RCC 7860 (cell line): ENCODE measurements at places on chromosomes 13 and 19.
A peak's percentile ranks its signal among the peaks of the same experiment; 100 is the strongest.

DNA sequence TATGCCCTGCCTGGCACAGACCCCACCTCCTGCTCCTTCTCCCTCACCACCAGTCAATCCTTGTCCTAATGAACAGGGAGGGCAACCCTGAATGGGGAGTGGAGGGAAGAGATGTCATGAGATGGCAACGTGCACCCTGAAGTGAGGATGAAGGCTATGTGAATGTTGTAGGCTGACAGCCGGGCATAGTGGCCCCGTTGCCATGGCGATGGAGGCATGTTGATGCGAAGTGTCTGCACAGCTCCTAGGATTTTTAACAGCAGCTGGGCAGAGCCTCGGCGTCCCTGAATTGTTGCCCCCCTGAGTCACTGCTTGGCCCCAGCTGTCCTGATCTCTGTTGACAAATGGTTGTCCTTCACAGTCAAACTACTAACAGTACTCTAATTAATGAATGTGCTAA, 4.8 kb upstream of the ALOX5AP start:
- DNase-seq = no peak

GRCh38 chr19:38219221-38219620, 4.8 kb downstream of the DPF1 start:
- DNase-seq = no peak

- DNase-seq = peak; percentile 77
These were observed 11.3 kb downstream of the GTPBP3 start for GRCh38 chr19:17348700-17349099.

DNA sequence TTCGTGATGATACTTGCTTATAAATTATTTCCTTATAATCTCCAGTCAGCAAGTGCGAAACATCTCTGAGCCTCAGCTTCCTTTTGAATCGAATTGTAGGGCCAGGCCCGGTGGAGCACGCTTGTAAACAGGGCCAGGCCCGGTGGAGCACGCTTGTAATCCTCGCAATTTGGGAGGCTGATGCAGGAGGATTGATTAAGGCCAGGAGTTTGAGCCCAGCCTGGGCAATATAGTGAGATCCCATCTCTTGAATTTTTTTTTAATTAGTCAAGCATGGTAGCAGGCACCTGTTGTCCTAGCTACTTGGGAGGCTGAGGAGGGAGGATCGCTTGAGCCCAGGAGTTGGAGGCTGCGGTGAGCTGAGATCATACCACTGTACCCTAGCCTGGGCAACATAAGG, 116.2 kb upstream of the MCF2L start:
- no peak for DNase-seq

DNA sequence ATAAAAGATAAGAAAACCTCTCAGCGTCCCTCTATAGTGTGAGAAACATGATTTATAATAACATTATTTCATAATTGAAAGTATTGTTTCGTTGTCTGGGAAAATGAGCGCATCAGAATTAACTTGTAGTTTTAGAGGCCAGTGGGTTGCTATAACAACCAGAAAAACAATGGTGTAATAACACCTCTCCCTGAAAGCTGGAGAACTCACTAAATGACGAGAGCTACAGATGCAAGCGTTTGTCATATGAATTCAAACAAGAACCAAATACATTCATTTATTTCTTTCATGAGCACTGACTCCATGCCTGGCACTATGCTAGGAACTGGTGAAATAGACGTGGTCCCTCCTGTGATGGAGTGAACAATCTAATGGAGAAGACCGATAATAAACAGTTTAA, 16.3 kb downstream of the KBTBD7 start:
- no peak for DNase-seq

GRCh38 chr19:7705387-7706187, 3.7 kb upstream of the FCER2 start:
- no peak for DNase-seq

- no peak for DNase-seq
These were observed 13.5 kb downstream of the DPF1 start for GRCh38 chr19:38210458-38210987.

DNA sequence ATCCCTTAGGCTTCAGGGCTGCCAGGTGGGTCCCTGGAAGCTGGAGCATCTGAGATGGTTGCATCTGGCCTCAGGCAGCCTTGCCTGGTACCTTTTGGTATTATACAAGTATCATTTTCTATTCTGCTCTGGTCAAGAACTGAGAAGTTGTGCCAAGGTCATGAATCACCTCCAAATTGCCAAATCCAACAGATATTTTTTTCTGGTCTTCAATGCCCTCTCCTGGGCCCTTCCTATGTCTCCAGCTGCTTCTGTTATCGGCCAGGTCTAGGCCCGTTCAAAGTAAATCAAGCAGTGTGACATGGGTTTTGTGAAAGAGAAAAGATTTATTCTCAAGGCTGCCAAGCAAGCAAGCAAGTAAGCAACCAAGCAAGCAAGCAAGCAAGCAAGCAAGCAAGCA, 271.1 kb upstream of the MAB21L1 start:
- DNase-seq = no peak

DNA sequence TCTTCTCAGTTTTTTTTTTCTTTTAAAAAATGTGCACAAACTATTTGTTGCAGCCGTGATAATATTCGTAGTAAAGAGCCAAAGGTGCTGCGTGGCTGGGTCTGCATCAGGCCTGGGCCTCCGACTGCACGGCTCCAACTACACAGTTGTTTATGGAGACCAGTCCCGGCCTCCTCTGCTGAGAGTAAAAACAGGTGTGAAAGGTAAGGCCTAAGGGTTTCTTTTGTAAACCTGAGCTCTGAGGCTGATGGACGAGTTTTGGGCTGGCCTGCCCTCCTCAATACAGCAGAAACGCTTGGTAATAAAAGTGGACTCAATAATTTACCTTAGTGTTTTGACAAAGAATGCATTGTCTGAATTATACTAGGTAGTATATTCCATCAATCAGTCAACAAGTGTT, 3.9 kb downstream of the MBNL2 start:
- no peak for DNase-seq

- DNase-seq = no peak
These were observed 29.0 kb downstream of the RANBP3 start for GRCh38 chr19:5948752-5949564.

- DNase-seq = no peak
These were observed 10.2 kb downstream of the COLGALT1 start for GRCh38 chr19:17565611-17566010.

- DNase-seq = peak; percentile 32
These were observed at the start of gene CYTH2 for GRCh38 chr19:48469289-48469881. TSS of gene CYTH2 (plus strand) at chr19:48469369. CDS start at chr19:48469508, 139 bp downstream.

- DNase-seq = no peak
These were observed 1.1 kb upstream of the PDE4A start for GRCh38 chr19:10419200-10419645.

DNA sequence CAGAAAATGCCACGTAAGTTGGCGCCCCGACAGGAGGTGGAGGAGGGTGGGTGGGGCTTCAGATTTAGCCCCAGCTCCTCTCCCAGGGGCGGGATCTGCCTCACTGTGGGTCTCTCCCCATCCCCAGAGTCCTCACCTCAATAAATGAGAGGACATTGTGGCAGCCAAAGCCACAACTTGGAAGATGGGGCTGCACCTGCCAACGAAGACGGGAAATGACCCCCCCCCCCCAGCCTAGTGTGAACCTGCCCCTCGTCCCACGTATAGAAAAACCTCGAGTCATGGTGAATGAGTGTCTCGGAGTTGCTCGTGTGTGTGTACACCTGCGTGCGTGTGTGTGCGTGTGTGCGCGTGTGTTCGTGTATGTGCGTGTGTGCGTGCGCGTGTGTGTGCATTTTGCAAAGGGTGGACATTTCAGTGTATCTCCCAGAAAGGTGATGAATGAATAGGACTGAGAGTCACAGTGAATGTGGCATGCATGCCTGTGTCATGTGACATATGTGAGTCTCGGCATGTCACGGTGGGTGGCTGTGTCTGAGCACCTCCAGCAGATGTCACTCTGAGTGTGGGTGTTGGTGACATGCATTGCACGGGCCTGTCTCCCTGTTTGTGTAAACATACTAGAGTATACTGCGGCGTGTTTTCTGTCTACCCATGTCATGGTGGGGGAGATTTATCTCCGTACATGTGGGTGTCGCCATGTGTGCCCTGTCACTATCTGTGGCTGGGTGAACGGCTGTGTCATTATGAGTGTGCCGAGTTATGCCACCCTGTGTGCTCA, 1.5 kb upstream of the TRAPPC5 start:
- DNase-seq = no peak

DNA sequence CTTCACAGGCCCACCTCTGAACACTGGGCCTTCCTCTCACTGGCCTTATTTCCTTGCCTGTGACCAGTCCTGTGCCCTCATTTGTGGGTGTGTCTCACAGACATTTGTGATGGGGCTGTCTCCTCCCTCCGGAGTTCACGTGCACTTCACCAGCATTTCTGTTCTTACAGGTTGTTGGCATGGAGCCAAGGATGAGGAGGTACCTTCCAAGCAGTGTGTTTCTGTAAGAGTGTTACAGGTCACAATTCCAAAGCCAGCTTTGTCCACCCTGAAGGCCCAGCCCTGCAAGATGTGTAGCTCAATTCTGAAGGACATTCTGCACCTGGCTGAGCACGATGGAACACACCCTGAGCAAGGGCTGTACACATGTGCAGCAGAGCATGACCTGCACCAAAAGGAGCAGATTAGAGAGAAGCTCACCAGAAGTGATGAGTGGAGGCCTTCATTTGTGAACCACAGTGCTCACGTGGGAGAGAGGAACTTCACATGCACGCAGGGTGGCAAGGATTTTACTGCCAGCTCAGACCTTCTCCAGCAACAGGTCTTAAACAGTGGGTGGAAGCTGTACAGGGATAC, 8.1 kb downstream of the ZNF749 start:
- no peak for DNase-seq

DNA sequence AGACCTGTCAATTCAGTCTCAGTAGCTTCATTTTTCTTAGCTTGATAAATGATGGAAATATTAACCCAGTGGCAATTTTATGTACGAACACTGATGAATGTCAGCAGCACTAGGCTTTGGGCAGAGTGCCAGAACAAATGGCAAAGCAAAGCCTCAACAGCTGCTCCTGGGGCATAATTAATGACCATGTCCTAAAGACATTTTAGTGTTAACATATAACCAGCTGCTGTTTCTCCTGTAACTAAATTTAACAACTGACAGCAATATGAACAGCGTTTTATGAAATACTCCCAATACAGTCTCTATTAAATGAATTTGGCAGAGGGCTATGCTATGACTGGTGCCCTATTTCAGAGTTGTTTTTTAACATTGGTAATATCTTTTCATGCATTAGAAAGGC, 47.1 kb downstream of the ZNF568 start:
- no peak for DNase-seq

DNA sequence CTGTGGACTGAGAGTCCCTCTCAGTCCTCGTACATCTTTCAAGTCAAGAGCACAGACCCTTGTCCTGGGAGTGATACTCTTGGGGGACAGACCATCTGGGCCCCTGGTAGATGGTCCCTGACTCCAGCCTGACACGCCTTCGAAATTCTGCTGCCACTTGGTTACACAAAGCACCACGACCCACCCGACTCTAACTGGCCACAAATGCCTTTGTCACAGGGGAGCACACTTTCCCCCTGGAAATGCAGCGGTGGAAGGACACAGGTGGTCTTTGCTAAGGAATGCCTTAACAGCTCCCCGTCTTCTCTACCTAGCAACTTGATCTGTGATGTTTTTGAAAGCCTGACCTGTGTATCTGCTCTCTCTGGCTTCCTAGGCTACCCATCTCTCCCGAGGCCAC, 13.8 kb upstream of the DHRS12 start:
- no peak for DNase-seq

DNA sequence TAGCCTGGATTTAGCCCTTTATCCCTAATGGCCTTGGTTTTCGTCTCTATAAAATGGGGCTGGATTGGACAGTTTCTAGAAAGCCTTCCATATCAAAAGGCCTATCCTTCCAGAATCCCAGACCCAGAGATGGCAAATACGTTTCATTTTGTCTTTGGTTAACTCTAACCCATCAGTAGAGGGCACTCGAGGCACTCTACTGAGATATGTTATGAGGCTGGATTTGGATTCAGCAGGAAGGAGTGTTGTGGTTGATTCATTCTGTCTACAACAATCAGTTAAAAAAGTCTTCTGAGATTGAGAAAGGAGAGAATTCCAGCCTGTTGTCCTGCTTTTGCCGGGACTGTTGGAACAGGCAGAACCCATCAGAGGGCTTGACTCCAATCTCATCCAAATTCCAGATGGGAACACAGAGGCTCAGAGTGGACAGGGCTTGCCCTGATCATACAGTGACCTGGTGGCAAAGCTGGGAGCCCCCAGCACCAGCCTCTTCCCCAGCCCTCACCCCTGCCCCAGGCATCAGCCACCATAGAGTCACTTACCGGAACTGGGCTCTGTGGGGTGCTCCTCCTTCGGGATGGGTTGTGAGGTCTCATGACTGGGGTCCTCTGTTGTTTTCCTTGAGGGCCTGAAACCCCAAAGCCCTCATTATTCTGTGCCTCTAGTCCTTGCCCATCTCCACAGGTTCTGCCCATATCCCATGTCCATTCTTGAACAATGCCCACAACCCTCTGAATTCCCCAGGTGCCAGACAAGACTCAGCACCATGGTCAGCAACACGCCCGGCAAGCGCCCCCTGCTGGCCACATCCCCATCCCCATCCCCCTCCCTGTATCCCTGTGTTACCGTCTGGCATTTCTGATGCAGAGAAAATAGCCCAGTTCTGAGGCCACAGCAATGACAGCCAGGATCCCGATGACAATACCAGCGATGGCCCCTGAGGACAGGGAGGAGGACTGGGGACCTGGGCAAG, 12.3 kb upstream of the ZNF180 start:
- DNase-seq = peak; percentile 32
